H1 (cell line): ENCODE measurements at places on chromosomes 4 and X.

GRCh38 chr4:140088323-140088967, 65.5 kb downstream of the MAML3 start:
- no peak for DNase-seq
- H3K4me1 ChIP-seq = peaks cover 3% of the 10 kb centered on the region; the same call in 1 of the 2 replicates
- no peak overlapping the region for H3K4me3 ChIP-seq
- no peaks in the 10 kb centered on the region for H3K36me3 ChIP-seq
- H3K27ac ChIP-seq = no peak overlapping the region

GRCh38 chr4:57078685-57079521, 31.3 kb downstream of the IGFBP7 start:
- H3K4me3 ChIP-seq = no peak overlapping the region
- peaks cover 6% of the 10 kb centered on the region; the same call in 1 of the 2 replicates for H3K4me1 ChIP-seq
- no peaks in the 10 kb centered on the region for H3K27me3 ChIP-seq
- no peaks in the 10 kb centered on the region for H3K36me3 ChIP-seq
- H3K27ac ChIP-seq = no peak overlapping the region

- H3K4me3 ChIP-seq = no peak overlapping the region
- no peaks in the 10 kb centered on the region for H3K36me3 ChIP-seq
- H3K4me1 ChIP-seq = no peaks in the 10 kb centered on the region
- H3K27me3 ChIP-seq = no peaks in the 10 kb centered on the region
- DNase-seq = no peak
These were observed 45.3 kb downstream of the SLC9A6 start for GRCh38 chrX:136030303-136031191.

DNA sequence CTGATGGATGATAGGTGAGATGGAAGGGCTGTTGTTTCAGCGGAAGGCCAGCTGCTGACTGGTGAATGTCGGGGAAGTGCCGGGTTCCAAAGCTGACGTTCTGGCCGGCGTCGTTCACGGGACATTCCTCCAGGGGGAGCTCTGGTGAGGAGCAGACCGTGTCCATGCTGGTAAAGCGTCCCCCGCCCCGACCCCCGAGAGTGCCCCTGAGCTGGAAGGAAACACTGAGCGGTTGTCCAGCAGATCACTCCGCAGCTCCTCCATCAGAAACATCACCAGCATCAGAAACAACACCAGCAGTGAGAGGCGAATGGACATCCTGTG, 18.6 kb upstream of the ADRA2C start:
- DNase-seq = peak; percentile 39
- no peaks in the 10 kb centered on the region for H3K36me3 ChIP-seq
- no peaks in the 10 kb centered on the region for H3K27me3 ChIP-seq
- H3K4me1 ChIP-seq = peaks cover 6% of the 10 kb centered on the region

DNA sequence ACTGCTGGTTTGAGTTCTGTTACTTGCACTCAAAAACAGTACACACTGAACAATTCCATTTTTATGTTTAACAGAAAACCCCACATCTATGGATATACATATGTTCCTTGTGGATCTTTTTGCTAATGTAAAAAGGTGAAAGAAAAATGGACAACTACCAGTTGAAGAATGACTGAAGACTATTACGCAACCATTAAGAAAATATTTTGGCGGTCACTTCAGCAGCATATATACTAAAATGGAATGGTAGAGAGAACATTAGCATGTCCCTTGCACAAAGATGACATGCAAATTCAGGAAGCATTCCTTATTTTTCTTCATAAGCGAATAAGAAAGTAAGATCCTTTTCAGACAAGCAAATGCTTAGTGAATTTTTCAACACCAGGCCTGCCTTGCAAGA, 84.6 kb upstream of the FMR1 start:
- H3K4me3 ChIP-seq = no peak overlapping the region
- no peak overlapping the region for H3K27ac ChIP-seq
- H3K27me3 ChIP-seq = no peaks in the 10 kb centered on the region
- no peaks in the 10 kb centered on the region for H3K36me3 ChIP-seq

DNA sequence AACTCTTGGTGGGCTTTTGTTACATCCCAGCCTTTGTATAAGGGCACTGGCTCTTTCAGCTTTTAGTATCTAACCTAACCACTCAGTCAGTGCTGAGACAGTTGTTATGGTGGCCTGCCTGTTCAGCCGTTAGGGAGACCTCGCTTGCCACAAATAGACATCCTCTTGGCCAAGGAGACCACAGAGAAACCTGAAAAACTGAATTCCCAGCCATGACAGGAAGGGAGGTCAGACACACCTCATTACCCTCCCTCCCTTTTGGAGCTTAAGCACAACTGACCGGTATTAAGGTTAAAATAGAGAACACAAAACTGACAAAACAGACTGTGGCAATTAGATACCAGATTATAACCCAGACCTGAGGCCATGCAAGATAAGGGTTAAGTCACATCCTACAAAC, 1639.3 kb downstream of the RPA4 start:
- H3K4me3 ChIP-seq = no peak overlapping the region

DNA sequence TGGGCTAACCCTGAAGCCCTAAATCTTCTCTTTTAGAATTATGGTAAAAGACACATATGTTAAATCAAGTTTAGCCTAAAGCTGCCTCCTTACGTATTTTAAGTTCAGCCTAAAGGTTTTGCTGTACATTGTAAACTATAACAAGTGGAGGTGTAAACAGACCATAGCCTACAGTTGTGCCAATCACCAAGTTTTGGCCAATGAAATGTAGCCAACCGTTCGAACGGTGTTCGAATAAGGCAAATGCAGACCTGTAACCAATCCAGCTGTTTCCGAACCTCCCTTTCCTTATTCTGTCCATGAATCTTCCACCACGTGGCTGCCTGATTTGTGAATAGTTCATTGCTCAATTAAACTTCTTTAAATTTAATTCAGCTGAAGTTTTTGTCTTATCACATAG, 52.1 kb upstream of the TBC1D9 start:
- H3K27me3 ChIP-seq = no peaks in the 10 kb centered on the region
- no peaks in the 10 kb centered on the region for H3K36me3 ChIP-seq
- no peak for DNase-seq
- no peak overlapping the region for H3K27ac ChIP-seq
- H3K4me1 ChIP-seq = no peaks in the 10 kb centered on the region

- no peaks in the 10 kb centered on the region for H3K36me3 ChIP-seq
- H3K27ac ChIP-seq = no peak overlapping the region
- no peak overlapping the region for H3K4me3 ChIP-seq
- DNase-seq = no peak
- H3K27me3 ChIP-seq = no peaks in the 10 kb centered on the region
- no peaks in the 10 kb centered on the region for H3K4me1 ChIP-seq
These were observed 50.4 kb downstream of the USP11 start for GRCh38 chrX:47283015-47283771.

GRCh38 chrX:24169211-24169610, 19.7 kb downstream of the ZFX start:
- H3K4me1 ChIP-seq = no peaks in the 10 kb centered on the region; the same call in 1 of the 2 replicates
- DNase-seq = no peak
- no peak overlapping the region for H3K4me3 ChIP-seq
- peaks cover 9% of the 10 kb centered on the region; the same call in 1 of the 2 replicates for H3K36me3 ChIP-seq
- H3K27me3 ChIP-seq = no peaks in the 10 kb centered on the region

- no peak overlapping the region for H3K4me3 ChIP-seq
- no peak for DNase-seq
- H3K27ac ChIP-seq = no peak overlapping the region
- peaks cover 8% of the 10 kb centered on the region; the same call in 1 of the 2 replicates for H3K4me1 ChIP-seq
- H3K27me3 ChIP-seq = no peaks in the 10 kb centered on the region
- no peaks in the 10 kb centered on the region for H3K36me3 ChIP-seq
These were observed 100.0 kb downstream of the SLC2A9 start for GRCh38 chr4:9921326-9921725.

DNA sequence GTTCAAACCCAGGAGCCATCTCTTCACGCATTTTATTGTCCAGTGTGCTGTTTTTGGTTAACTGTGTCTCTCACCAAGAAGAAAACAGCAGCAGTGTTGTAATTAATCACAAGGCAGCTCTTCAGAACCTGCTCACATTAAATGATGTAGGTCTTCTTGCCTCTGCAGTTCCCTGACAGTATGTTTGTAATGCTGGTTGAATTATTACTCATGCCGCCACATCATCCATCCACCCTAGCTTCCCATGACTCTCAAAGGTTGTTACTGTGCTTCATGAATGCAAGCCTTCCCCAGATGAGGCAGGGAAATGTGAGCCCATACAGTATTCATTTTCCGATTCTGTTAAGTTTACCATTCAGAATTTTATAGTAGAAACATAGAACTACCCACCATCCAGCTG, 17.4 kb downstream of the TLR10 start:
- no peaks in the 10 kb centered on the region for H3K36me3 ChIP-seq
- no peak overlapping the region for H3K4me3 ChIP-seq
- no peaks in the 10 kb centered on the region for H3K27me3 ChIP-seq

DNA sequence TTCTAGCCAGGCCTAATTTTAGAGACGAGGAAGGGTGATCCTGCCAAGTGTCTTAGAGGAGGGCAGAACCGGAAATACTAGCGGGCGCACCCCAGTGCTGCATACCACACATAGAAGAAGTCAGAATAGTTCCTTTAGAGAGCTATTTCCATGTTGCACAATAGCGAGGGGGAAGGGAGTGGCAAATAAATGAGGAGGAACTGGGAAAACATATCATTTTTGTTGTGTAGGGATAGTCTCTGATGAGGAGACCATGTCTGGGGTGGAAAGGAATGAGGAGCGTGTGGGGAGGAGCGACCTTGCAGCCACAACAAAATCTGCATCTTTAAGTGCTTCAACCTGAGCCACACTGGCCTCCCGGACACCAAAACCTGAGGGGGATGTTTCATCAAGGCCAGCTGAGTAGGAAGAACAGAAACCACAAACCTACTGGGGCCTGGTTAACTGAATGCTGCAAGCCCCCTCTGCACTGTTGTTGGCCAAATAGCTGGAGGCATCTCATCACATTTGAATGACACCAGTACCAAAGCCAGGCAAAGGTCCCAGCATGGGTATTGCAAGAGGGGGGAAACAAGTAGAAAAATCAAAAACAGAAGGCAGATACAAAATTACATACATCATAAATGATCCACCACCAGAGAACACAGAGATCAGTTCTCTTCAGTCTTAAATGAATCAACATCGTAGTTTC, 26.7 kb upstream of the C1QTNF7 start:
- H3K4me1 ChIP-seq = peaks cover 2% of the 10 kb centered on the region; the same call in 1 of the 2 replicates
- no peak overlapping the region for H3K4me3 ChIP-seq
- H3K36me3 ChIP-seq = no peaks in the 10 kb centered on the region
- no peaks in the 10 kb centered on the region for H3K27me3 ChIP-seq

GRCh38 chr4:53682196-53682595, 90.9 kb upstream of the LNX1 start:
- H3K4me1 ChIP-seq = no peaks in the 10 kb centered on the region
- no peaks in the 10 kb centered on the region for H3K36me3 ChIP-seq
- no peak overlapping the region for H3K4me3 ChIP-seq
- DNase-seq = no peak
- H3K27me3 ChIP-seq = no peaks in the 10 kb centered on the region

DNA sequence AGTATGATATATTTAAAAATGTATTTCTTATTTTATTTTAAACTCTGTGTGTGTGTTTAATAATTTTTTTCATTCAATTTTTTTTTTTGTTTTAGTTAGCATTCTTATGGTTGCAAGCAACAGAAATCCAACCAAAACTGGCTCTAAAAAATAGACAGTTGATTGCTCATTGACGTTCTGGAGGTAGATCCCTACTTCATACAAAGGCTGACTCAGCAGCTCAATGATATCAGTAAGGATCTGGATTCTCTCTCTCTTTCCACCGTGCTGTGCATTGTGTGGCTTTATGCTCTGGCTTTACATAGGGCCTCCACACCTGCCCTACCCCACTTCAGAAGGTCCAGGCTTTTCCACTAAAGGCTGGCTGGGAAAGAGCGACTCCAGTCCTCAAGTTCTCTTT, 117.8 kb downstream of the UCHL1 start:
- H3K27me3 ChIP-seq = no peaks in the 10 kb centered on the region; the same call in 1 of the 2 replicates
- H3K4me1 ChIP-seq = no peaks in the 10 kb centered on the region
- no peak for DNase-seq
- H3K4me3 ChIP-seq = no peak overlapping the region
- H3K36me3 ChIP-seq = no peaks in the 10 kb centered on the region; the same call in 1 of the 2 replicates

DNA sequence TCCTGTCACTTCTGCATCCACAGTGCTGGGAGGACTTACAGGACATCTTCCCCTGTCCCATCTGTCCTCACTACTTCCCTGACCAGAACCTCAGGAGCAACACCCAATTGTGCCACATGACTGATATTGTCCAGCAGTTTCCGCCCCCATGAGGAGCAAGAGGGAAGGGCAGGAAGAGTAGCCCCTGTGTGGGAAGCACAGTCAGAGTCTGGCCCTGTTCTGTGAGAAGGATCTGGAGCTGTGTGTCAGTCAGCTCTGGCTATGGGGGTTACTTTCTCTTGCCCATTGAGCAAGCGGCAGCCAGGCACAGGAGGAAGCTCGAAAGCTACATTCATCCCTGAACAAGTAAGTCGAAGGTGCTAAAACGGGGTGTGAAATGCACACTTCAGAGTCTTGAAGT, 14.8 kb upstream of the TRIM60 start:
- H3K27ac ChIP-seq = no peak overlapping the region
- no peak overlapping the region for H3K4me3 ChIP-seq
- DNase-seq = no peak
- no peaks in the 10 kb centered on the region for H3K4me1 ChIP-seq
- H3K36me3 ChIP-seq = no peaks in the 10 kb centered on the region
